ENCODE measurements at places on chromosomes 12 and 14.

GRCh38 chr14:89574420-89574819 lies 157.4 kb upstream of the FOXN3 start:
- DNase-seq = no peak

DNA sequence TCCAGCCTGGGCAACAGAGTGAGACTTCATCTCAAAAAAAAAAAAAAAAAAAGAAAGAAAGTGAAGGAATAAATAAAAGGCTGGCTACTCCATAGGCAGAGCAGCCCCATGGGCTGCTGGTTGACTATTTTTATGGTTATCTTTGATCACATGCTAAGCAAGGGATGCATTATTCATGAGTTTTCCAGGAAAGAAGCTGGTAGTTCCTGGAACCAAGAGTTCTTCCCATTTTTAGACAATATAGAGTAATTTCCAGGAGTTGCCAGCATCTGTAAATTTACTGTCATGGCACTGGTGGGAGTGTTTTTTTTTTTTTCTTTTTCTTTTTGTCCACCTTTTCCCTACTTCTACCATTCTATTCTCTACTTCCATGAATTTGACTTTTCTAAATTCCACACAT lies 24.2 kb downstream of the FGD4 start:
- no peak for DNase-seq

DNA sequence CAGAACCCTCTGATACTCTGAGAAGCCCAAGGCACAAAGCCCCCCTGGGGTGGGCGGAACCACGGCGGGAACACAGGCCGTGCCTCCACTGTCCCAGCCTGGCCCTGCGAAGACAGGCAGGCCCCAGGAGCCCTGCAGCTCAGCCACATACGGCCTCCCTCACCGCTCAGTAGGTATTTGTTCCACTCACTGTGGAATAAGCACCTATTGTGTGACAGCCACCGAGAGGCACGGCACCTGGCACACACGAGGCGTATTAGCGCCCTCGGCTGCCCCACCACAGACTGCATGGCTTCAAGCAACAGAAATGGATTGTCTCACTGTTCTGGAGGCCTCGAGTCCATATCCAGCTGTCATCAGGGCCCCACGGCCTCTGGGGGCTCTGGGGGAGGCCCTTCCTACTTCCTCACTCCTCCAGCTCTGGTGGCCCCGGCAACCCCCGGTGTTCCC lies 66.3 kb downstream of the NCOR2 start:
- DNase-seq = no peak

GRCh38 chr14:102711946-102712345 lies 65.3 kb upstream of the TRAF3 start:
- no peak for DNase-seq

DNA sequence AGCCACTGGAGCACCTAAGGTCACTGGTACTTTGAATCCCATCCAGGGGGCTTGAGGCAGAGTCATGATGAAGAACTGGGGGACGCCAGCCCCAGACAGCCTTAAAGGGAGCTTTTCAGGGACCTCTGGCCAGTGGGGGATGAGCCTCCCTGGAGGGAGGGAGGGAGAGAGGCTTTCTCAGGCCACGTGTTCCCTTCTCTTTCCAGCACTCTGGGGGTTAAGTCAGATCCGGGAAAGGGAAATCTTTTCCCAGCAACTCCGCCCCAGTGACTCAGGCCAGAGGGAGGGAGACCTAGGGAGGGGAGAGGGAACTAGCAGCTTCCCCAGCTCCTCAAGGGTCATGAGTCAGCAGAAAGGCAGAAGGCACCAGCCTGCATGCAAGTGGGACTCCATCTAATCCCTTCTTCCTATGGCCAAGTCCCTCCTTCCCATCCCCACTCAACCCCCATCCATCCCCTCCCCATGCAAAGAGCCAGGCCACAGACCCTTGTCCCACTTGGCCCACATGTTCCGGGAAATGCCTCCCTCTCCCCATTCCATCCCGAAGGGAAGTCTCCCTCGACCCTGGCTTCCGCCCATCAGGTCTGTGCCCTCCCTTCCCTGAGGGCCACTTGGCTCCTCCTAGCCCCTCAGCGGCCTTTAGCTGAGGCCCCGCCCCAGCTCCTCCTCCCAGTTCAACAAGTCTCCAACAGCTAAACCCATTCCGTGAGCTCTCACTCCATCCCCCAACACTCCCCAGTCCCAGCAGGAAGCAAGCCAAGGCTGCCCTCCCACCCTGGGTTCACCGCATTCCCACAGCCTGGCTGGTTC lies 5.6 kb downstream of the TNFRSF1A start:
- DNase-seq = peak; percentile 99

- no peak for DNase-seq
These were observed 159.5 kb downstream of the CFAP54 start for GRCh38 chr12:96648923-96649322.

- DNase-seq = no peak
These were observed 23.4 kb upstream of the NR2C1 start for GRCh38 chr12:95096852-95097251.

- DNase-seq = no peak
These were observed 5.3 kb downstream of the SLC5A8 start for GRCh38 chr12:101204602-101205304.

DNA sequence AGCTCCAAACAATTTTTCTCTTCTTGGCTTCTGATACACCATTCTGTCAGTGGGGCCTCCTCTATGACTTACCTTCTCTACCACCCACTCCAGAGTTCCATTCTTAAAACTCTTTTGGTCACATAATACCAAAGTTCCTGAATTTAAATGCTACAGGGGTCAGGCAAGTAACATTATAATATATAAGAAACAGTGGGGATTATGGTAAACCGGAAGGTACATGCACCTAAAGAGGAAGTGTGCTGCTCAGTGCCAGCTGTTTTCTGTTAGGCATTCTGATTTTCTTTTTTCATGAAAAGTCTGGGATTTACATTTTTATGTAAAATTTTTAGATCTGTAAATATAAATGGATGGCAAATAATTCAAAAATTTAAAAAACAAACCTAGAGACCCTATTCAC lies 39.9 kb downstream of the SOS2 start:
- DNase-seq = no peak

DNA sequence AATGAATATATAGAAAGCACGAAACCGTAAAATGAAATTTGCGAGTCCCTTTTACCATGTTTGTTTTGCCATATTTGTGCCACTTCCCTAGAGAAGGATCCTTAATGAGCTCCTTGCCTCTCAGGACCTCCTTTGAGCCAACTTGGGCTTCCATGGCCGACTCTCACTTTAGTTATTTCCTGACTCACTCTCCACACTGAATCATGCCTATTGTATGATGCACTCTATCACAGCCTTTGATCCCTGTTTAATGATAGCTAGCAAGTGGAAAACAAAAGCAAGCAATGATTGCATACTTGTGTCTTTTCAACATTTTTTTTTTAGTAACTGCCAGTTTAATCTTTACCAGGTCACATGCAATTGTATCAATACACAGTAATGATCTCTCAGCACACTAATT lies 153.2 kb downstream of the CCER1 start:
- DNase-seq = peak; percentile 13

GRCh38 chr12:31756977-31757420 lies 28.2 kb upstream of the AMN1 start:
- DNase-seq = no peak

GRCh38 chr12:65534238-65534841 lies 255.9 kb downstream of the MSRB3 start:
- no peak for DNase-seq

DNA sequence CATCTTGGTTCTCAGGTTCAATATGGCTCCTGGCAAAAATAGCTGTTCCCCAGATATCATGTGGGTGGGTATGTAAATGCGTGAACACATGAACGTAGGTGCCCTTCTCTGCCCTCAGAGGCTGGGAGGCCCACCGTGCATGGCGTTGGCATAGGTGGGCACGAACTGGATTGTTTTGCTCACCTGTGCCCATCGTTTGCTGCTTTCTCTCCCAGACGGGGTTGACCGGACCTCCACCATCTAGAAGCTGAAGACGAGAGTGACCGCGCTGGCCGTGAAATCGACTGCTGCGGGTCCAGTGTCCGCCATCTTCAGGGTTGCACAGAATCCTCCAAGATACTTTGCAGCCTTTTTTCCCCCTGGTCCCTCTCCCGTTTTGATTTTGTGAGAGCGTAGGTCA lies 113.9 kb downstream of the GCH1 start:
- no peak for DNase-seq

GRCh38 chr14:51691176-51691575 lies 39.5 kb downstream of the FRMD6 start:
- no peak for DNase-seq

- DNase-seq = no peak
These were observed 256.5 kb upstream of the CRY1 start for GRCh38 chr12:107349839-107350238.

DNA sequence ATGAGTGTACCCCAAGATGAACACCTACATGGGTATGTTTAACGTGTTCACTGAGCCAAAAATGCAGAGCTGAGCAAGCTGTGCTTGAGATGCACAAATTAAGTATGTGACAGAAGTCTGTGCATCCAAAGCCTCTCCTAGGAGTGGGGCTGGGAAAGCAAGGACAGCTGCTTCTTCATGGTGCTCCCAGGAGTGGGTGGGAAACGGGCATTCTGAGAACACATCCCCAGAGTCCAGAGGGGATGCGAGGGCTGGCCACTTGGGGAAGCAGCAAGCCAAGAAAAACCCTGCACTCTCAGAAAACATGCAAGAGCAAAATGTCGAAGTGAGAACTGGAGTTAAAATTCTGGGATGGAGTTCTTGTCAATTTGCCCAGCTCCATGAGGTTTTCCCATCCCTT lies 414.3 kb downstream of the BCAT1 start:
- no peak for DNase-seq

Data from non-pigmented ciliary epithelial cell (primary cell).